Activated naive CD4-positive, alpha-beta T cell treated with anti-CD3 and anti-CD28 coated beads, Interleukin-2, amount 50 U/mL, for 72 hours (primary cell): ENCODE measurements at places on chromosomes 1 and 21. TPM values are rescaled to one million over a fixed set of nuclear protein-coding genes. Genes with fewer than 3 reads are reported as not detected.

DNA sequence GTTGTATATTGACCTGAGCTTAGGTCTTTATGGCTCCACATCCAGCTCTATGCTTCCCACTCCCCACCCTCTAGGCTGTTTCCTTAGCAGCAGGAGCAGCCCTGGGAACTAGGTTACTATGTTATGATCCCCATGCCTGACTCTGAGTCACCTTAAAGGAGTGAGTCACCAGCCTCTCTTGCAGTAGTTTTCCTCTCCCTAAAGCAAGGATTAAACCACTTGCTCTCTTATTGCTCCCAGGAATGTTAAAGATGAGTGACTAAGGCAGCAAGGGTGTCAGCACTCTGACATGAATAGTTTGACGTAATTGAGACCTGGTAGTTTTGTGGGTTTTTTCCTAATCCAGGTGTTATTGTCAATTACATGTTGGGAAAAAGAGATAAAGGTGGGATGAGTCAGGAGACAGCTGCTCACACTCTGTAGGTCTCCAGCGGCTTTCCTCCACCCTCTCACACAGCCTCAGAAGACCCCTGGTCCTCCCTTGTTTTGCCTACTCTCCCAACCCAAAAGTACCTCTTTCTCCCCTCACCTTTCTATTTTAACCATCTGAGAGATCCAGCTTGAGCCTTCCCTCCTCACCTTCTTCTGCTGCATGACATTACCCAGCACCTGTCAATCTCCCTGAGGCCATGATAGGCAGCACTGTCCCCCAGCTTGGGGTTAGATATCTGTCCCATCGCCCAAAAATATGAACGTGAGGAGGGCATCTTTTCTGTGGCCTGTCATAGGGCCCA is 369.1 kb upstream of the VAMP3 start:
- DNase-seq, result no peak

DNA sequence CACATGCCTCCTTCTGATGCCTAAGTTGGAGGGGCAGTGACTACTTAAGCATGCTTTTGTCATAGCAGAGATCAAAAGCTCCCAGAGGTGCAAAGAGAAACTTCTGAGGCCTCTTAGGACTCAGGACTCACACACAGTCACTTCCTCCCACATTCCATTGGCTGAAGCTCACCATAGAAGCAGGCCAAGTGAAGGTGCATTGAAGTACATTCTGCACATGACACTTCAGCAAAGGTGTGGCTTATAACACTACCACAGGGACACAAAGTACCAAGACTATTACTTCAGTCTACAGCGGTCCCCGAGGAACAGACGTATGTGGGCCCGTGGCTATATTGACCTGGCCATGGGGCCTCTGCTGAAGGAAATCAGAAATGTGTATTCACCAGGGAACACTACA is 2.5 kb upstream of the POGK start:
- DNase-seq, result no peak

GRCh38 chr1:209527372-209527771 is 56.1 kb upstream of the CAMK1G start:
- DNase-seq, result no peak

DNA sequence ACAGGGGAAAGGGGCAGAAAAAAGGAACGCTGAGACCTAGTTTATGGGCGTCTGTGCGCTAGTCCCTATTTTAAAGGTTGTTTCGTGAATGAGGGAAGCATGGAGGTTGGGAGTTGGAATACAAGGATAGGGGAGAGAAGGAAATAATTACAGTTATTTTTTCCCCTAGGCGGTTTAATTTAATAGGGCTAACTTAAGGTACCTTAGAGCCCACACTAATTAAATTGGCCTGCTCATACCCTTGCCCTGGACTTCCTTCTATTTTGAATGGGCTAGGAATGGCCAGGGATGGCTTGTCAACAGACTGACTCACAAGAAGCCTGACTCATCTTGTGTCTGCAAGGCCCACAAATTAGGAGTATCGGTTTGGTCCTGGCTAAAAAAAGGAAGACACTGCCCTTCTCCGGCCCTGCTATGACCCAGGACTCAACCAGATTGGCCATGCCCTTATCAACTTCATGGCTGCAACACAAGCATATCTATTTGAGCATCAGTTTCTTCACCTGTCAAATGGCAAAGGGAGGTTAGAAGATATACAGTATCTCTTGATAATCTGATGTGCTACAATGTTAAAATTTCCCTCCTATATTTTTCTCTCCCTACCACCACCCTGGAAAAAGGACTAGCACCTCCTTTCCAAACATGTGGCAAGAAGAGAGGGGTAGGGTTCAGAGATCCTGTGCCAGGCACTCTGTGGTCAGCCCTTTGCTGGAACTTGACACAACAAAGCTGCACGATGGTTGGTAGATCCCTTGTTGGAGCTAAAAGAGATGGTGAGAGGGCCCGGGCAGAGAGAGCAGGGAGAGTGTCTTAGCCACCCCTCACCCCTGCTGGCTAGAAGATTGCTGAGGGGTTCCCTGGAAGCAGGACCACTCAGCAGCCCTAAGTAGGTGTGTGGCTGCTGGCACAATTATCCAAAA is 2.2 kb upstream of the SSBP3 start:
- no peak for DNase-seq

BTF3L4 gene
- total RNA-seq, result 29.9 TPM

DIO1 gene
- not detected for total RNA-seq

TMCO4 gene
- 18.7 TPM for total RNA-seq
